Kidney (tissue), 22 donors: ENCODE measurements at places on chromosomes 7 and 10.
A peak's percentile ranks its signal among the peaks of the same experiment; 100 is the strongest.

- no peaks in the 10 kb centered on the region for H3K4me1 ChIP-seq
- H3K27me3 ChIP-seq, result no peaks in the 10 kb centered on the region
- no peak for DNase-seq
- no peak overlapping the region for H3K27ac ChIP-seq
Observed at GRCh38 chr10:12262278-12262981, 66.4 kb downstream of the CDC123 start.

GRCh38 chr10:102596506-102596971 lies 47.7 kb upstream of the TRIM8 start:
- no peak for DNase-seq
- peaks cover 25% of the 10 kb centered on the region for H3K36me3 ChIP-seq
- H3K4me1 ChIP-seq, result peaks cover 16% of the 10 kb centered on the region

GRCh38 chr7:76198202-76198601 lies 3.5 kb upstream of the SRRM3 start:
- H3K4me1 ChIP-seq, result no peaks in the 10 kb centered on the region
- no peak overlapping the region for H3K4me3 ChIP-seq
- DNase-seq, result no peak
- no peak overlapping the region for H3K27ac ChIP-seq
- no peaks in the 10 kb centered on the region for H3K27me3 ChIP-seq
- H3K36me3 ChIP-seq, result no peaks in the 10 kb centered on the region

DNA sequence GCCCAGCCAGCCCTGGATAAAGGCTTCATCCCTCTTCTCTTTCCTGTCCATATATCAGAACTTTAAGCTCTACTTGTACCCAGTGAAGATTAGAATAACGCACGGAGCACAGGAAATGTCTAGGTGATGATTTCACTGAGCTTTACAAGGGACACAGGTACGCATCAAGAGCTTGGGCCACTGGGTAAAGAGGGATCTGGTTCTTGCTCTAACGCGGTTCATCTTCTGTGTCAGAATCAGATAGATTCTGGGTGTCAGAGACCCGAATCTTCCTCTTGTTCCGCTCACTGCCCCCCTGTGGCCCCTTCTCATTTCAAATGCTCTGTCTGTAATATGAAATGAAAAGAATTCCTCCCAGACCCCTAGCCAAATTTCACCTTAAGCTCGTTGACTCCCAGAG lies 24.7 kb downstream of the IL2RA start:
- H3K36me3 ChIP-seq, result no peaks in the 10 kb centered on the region
- H3K4me1 ChIP-seq, result no peaks in the 10 kb centered on the region
- no peak for DNase-seq
- no peak overlapping the region for H3K27ac ChIP-seq
- no peak overlapping the region for H3K4me3 ChIP-seq

- no peaks in the 10 kb centered on the region for H3K36me3 ChIP-seq
- no peaks in the 10 kb centered on the region for H3K4me1 ChIP-seq
- H3K27ac ChIP-seq, result no peak overlapping the region
- DNase-seq, result no peak
Observed at GRCh38 chr7:131238347-131238931, 89.2 kb upstream of the MKLN1 start.

DNA sequence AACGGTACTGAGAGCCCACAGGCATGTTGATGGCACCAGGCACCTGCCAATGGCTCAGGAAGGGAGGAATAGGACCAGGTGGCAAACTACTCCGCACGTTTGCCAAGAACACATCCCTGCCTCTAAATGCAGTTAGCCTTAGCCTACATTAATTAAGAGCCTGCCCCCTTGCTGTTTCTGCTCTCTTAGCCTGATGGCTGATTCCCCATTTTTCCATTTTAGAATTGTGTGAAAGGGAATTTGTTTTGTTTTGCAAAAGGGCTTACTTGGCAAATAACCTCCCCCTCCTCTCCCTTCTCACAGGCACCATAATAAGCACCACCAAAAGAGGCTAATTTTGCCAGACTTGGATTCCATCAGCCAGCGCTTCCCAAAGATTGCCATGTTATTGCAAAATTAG lies 1203.2 kb downstream of the SORCS3 start:
- H3K27ac ChIP-seq, result no peak overlapping the region
- H3K36me3 ChIP-seq, result no peaks in the 10 kb centered on the region
- DNase-seq, result no peak

DNA sequence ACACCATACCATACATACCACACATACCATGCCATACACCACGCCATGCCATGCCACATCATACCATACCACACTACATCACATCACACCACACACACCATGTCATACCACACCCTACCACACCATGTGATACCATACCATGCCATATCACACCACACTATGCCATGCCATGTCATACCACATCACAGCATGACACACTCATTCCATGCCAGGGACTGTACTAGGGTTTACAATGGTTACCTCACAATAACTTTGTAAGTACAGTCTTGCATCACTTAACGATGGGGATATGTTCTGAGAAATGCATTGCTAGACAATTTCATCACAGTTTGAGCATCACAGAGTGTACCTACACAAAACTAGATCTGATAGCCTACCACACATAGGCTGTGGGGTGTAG lies 14.5 kb downstream of the PYROXD2 start:
- no peaks in the 10 kb centered on the region for H3K36me3 ChIP-seq
- DNase-seq, result no peak
- no peaks in the 10 kb centered on the region for H3K4me1 ChIP-seq
- no peak overlapping the region for H3K4me3 ChIP-seq
- no peak overlapping the region for H3K27ac ChIP-seq

- H3K36me3 ChIP-seq, result no peaks in the 10 kb centered on the region
- no peaks in the 10 kb centered on the region for H3K27me3 ChIP-seq
- no peak overlapping the region for H3K4me3 ChIP-seq
- no peak overlapping the region for H3K27ac ChIP-seq
Observed at GRCh38 chr10:14975672-14976273, 16.6 kb downstream of the MEIG1 start.

- no peaks in the 10 kb centered on the region for H3K36me3 ChIP-seq
- H3K4me3 ChIP-seq, result no peak overlapping the region
- H3K27ac ChIP-seq, result no peak overlapping the region
Observed at GRCh38 chr10:21021843-21022594, 124.9 kb upstream of the NEBL start.

DNA sequence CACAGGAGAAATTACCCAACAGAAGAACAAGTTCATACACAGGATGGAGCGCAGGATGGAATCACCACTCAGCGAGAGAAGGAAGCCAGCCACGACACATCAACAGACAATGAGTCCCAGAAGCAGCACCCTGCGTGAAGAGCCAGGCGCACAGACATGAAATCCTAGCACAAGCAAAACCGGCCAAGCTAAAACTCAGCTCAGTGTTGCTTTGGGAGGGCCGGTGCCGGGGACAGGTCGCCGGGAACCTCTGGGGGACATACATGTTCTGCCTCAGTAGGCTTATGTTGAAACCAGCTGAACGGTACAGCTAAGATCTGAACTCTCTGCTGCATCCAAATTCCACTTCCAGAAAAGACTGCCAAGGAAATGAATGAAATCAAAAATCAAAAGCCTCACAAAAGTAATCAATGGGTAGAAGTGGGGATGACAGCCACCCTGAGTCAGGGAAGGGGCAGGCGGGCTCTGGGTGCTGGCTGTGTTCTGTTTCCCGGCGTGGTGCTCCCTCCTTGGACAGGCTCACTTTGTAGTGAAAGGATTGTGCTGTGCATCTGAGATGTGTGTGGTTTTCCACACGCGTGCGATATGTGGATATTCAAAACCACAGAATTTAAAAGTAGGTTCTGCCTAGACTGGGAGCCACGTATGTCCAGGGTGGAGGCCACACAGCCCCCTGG lies 114.7 kb downstream of the PDGFA start:
- H3K4me3 ChIP-seq, result no peak overlapping the region
- no peaks in the 10 kb centered on the region for H3K36me3 ChIP-seq
- DNase-seq, result no peak
- no peaks in the 10 kb centered on the region for H3K27me3 ChIP-seq
- H3K27ac ChIP-seq, result no peak overlapping the region
- H3K4me1 ChIP-seq, result no peaks in the 10 kb centered on the region

DNA sequence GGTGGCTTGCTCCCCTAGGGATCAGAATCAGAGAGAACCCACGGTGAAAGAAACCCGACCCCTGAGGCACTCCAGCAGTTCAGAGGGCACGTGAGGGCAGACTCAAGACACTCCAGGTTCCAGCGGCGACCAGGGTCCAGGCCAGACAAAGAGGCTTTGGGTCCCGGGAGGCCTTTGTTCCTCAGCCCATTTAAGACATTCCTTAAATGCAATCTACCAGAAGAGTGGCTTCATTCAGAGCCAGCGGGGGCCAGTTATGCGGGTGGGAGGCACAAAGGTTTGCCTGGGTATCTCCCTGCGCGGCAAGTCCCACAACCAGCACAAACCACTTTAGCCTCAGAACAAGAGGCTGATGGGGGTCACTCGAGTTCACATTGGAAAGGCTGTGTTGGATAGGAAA lies 53.6 kb downstream of the AFAP1L2 start:
- peak; percentile 52 for DNase-seq
- no peak overlapping the region for H3K4me3 ChIP-seq
- H3K4me1 ChIP-seq, result peaks cover 19% of the 10 kb centered on the region
- H3K36me3 ChIP-seq, result no peaks in the 10 kb centered on the region

- no peak for DNase-seq
- peaks cover 6% of the 10 kb centered on the region for H3K4me1 ChIP-seq
- H3K36me3 ChIP-seq, result no peaks in the 10 kb centered on the region
- no peaks in the 10 kb centered on the region for H3K27me3 ChIP-seq
Observed at GRCh38 chr7:36182854-36183604, 30.0 kb downstream of the EEPD1 start.

GRCh38 chr7:157827045-157827862 lies 490.4 kb downstream of the DNAJB6 start:
- H3K27ac ChIP-seq, result no peak overlapping the region
- H3K4me3 ChIP-seq, result no peak overlapping the region
- no peaks in the 10 kb centered on the region for H3K36me3 ChIP-seq
- no peaks in the 10 kb centered on the region for H3K27me3 ChIP-seq
- no peaks in the 10 kb centered on the region for H3K4me1 ChIP-seq
- no peak for DNase-seq

DNA sequence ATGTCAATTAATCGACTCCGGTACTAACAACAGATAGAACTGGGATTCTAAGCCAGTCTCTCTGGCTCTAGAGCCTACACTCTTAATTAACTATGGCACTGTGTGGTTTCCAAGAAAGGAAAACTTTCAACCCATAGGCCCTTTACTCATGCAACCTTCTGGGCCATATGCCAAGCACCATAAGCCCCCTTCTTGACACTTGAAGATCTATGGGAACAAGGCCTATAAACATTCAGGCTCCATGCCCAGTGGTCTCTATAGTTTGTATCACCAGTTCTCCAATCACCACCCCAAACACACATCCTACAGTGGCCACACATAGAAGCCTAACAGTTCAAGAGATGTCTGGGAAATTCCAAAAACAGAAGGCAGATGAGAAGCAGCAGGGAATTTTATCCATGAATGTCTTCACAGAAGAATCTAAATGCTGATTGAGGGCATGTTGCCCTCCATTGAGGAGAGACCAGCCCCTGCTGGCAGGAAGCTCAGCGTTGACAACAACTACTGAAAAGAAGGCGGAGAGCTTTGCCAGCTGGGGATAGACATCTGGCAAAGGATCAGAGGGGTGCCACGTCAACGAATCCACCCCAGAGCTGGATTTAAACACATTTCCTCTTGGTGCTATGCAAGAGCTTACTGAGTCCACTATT lies 64.4 kb downstream of the GRM3 start:
- no peaks in the 10 kb centered on the region for H3K36me3 ChIP-seq
- H3K27ac ChIP-seq, result no peak overlapping the region
- no peak overlapping the region for H3K4me3 ChIP-seq
- H3K4me1 ChIP-seq, result no peaks in the 10 kb centered on the region
- no peak for DNase-seq

- H3K4me3 ChIP-seq, result no peak overlapping the region
- no peaks in the 10 kb centered on the region for H3K36me3 ChIP-seq
- no peak overlapping the region for H3K27ac ChIP-seq
Observed at GRCh38 chr7:97771576-97771975, 39.7 kb downstream of the TAC1 start.

DNA sequence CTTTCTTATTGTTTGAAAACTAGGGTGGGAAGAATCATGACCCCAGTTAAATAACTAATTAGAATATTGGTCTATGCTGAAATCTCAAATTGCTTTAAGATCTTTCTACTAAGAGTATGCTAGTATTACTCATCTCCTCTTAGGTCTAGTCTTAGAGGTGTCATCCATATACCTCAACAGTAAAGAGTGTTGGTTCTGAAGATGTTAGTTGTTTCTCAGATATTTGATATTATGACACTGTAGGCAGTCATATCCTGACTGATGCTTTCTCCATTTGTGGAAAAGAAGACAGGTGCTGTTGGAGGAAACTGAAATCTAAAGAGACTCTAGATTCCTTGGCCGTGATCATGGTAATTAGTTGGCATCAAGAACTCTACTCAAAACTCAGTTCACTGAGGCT lies 21.2 kb downstream of the BPGM start:
- no peak for DNase-seq
- H3K36me3 ChIP-seq, result peaks cover 7% of the 10 kb centered on the region
- H3K27me3 ChIP-seq, result no peaks in the 10 kb centered on the region

GRCh38 chr7:17429579-17429978 lies 131.1 kb downstream of the AHR start:
- no peaks in the 10 kb centered on the region for H3K4me1 ChIP-seq
- no peaks in the 10 kb centered on the region for H3K27me3 ChIP-seq
- no peak overlapping the region for H3K4me3 ChIP-seq
- H3K36me3 ChIP-seq, result no peaks in the 10 kb centered on the region

- H3K27ac ChIP-seq, result no peak overlapping the region
- no peaks in the 10 kb centered on the region for H3K36me3 ChIP-seq
- H3K4me3 ChIP-seq, result no peak overlapping the region
- no peak for DNase-seq
- H3K4me1 ChIP-seq, result no peaks in the 10 kb centered on the region
Observed at GRCh38 chr10:119997429-119997828, 104.9 kb downstream of the SEC23IP start.

DNA sequence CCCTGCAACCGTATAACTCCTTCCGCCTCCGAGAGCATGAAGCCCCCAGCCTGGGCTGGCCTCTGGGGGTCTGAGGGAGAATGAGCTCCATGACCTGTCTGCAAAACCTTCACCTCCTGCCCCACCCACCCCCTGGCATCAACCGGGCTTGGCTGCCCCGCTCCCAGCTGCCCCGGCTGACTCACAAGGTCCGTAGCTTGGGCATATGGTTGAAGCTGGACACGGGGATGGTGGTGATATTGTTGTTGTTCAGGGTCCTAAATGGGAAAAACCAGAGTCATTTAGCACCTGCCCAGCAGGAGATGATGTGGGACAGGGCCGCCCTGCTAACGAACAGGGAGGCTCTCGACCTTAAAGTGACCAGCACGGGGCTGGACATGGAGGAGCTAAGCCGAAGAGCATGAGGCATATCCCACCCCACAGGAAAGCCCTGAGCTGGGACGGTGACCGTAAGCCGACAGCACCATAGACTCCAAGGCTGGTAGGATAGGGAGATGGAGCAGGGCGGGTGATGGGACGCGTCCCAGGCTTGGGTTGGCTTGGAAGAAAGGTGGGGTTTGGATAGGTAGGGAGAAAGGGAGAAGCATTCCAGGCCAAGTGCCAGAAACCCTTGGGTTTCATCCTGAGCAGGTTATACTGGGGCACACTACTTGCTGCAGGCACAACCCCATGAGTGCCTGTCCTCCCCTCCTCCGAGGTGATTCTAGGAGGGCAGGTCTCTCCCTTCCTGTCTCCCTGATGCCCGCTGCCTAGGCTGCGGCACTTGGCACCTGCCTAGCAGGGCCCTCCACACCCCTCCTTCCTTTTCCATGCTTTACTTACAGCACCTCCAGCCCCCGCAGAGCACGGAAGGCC lies 121.5 kb downstream of the SLIT1 start:
- no peaks in the 10 kb centered on the region for H3K4me1 ChIP-seq
- no peak overlapping the region for H3K27ac ChIP-seq

- H3K4me1 ChIP-seq, result no peaks in the 10 kb centered on the region
- H3K27ac ChIP-seq, result no peak overlapping the region
- H3K36me3 ChIP-seq, result no peaks in the 10 kb centered on the region
- H3K27me3 ChIP-seq, result no peaks in the 10 kb centered on the region
- DNase-seq, result no peak
Observed at GRCh38 chr10:38600146-38600545, 506.0 kb downstream of the ZNF37A start.
